HFFc6 (cell line): ENCODE measurements at places on chromosomes 6 and 20.

GRCh38 chr6:143538374-143538773 lies 26.9 kb upstream of the FUCA2 start:
- no peak for DNase-seq

DNA sequence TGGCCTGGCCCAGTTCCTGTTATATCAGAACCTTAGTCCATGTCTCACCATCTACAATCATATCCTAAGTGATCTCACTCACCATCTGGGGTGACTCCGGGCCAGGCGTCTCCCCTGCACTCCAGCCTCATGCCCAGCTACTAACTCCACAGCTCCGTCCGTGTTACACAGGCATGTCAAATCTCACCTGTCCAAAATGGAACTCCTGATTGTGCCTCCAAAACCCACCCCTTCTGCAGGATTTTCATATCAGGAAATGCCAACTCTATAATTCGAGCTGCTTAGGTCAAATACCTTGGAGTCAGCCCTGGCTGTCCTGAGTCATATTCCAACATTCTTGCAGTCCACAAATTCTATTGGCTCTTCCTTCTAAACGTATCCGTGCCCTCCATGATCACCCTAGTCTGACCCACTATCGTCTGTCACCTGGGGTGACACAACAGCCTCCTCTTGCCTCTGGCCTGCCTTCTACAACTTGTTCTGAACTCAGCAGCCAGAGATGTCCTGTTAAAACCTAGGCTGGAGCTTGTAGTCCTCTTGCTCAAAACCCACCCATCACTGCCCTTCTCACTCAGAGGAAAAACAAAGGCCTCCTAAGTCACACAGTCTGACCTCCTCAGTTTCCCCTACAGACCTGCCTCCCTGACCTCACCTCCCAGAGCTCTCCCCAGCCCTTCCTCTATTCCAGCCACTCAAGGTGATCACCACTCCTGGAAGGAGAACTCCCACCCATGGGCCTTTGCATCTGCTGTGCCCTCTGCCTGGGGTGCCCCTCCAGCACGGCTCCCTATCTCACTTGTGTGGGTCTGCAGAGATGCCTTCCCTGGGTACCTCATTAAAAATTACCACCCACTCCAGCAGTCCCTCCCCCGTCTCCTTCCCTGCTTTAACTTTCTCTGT lies 85.3 kb upstream of the SIRPA start:
- DNase-seq = peak; percentile 63

GRCh38 chr6:27651371-27651732 lies 178.4 kb upstream of the ZNF184 start:
- no peak for DNase-seq

DNA sequence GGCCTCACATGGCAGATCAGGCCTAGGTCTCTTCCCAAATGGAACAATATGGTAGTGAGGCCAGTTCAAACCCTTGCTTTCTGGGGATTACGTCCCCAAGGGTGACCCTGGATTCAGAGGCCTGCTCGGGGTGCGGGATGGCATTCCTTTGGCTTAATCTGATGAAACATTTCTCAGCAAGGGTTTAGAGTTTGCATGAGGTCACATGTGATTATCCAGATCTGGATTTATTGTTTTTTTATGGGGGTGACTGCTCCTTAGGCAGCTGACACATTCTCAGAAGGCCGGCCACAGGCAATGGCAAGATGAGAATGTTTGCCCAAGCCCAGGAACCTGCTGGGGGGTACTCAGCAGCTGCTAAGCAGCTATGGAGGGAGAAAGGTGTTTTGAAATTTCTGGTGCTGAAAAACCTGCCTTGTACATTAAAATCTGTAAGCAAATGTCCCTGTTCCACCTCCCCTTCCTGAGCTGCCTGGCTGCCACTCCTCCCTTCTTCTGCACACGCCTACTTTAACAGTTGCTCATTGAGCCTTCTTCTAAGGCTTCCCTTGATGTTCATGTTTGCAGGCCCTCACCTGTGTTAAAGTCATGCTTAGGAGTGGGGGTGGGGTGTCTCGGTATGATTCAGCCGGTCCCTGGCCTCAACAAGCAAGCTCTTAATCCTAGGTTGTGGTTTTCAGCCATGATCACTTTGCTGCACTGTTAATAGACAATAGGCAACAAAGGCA lies 37.9 kb upstream of the FUCA2 start:
- no peak for DNase-seq

GRCh38 chr20:37567671-37568588 lies 40.3 kb upstream of the BLCAP start:
- no peak for DNase-seq

GRCh38 chr20:10679269-10679668 lies 5.5 kb upstream of the JAG1 start:
- no peak for DNase-seq

DNA sequence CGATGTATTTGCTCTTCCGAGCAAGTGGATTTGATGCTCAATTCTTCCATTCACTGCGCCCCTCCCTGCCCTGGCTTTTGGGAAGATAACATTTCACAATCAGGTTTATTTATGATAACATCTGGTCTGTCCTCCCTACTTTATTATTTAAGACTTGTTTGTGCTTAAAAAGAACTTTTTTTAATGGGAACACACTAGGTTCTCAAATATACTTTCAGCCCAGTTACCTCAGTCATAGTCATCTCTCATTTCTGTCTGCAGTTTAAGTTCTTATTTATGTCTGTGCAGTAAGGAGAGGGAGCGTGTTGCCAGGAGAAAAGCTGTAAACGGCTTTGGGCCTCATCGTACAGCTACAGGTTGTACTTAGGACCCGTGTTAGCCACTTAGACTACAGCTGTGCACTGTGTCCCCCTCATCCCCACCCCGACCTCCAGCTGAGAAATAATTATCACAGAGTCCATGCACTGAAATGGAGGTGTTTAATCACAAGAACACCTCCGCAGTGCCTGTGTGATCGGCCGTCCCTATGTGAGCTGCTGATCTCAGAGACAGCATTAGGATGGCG lies 99.3 kb downstream of the RPP40 start:
- no peak for DNase-seq

- DNase-seq = no peak
Measured at GRCh38 chr6:33739571-33739970, 7.1 kb downstream of the IP6K3 start.

GRCh38 chr6:17178754-17179529 lies 77.1 kb downstream of the STMND1 start:
- peak; percentile 73 for DNase-seq

- DNase-seq = no peak
Measured at GRCh38 chr20:18639501-18639979, 51.7 kb downstream of the DTD1 start.

GRCh38 chr6:107638493-107638892 lies 148.6 kb downstream of the SOBP start:
- DNase-seq = no peak
